Non-pigmented ciliary epithelial cell (primary cell): ENCODE measurements at places on chromosomes 16 and 17.

DNA sequence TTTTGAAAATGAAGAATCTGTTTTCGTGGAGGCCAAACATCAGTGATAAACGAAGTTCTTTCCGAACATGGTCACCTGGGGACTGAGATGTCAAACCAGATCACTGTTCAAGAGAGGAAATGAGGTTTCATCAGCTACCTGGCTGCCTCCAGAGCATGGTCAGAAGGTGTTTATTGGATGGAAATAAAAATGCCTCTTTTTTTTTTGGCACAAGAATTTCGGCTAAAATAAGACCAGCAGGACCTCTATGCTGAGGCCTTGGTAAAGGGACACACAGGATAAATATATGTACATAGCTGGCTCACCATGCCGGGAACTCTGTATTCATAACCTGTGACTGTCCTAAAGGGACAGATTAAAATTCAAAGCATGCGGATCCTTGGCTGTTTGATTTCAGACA lies 135.3 kb downstream of the UTP18 start:
- DNase-seq, result no peak

GRCh38 chr17:44892250-44892649 lies 7.0 kb downstream of the EFTUD2 start:
- DNase-seq, result no peak

GRCh38 chr17:32628271-32629044 lies 141.7 kb downstream of the CDK5R1 start:
- DNase-seq, result no peak

- DNase-seq, result no peak
These were observed 6.8 kb downstream of the FBXO47 start for GRCh38 chr17:38960402-38960801.

DNA sequence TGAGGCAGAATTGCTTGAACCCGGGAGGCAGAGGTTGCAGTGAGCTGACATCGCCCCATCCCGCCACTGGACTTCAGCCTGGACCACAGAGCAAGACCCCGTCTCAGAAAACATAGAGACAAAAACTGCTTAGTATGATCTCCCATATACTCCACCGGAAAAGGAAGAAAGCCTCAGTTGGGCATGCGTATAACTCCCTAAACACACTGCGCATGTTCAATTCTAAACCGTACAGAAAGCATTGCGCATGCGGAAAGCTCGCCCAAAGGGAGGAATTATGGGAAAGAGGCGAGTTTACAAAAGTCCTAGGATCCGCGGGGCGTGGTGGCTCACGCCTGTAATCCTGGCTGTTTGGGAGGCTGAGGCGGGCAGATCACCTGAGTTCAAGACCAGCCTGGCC lies 312.7 kb upstream of the ERCC4 start:
- DNase-seq, result no peak

DNA sequence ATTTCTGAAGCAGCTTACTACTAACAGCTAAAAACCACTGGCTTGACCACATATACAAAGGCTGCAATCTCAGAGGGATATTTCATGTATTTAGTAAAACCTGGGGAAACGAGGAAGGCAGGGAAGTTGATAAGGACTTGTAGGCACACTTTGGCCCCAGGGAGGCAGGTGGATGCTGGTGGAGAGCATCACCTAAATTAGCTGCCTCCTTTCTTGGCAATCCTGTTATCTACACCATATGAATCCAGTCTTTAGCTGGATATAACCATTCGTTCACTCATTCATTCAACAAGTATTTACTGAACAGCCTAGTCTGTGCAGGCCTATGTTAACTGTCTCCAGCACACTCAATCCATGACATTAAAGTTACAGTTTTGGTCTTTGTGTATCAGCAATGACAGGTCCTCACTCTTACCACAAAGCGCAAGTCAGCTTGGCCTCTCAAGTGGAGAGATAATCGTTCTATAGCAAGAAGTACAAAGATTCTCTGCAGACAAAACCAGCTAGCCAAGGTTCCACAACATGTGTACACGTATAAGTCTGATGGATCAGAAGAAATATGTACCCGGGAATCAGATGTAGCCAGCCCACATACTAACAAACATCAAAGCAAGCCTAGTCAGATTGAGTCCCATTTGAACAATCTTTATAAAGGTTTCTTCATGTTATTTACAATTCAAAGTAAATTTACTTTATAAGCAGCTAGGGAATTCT lies 10.8 kb downstream of the MRPS23 start:
- no peak for DNase-seq

DNA sequence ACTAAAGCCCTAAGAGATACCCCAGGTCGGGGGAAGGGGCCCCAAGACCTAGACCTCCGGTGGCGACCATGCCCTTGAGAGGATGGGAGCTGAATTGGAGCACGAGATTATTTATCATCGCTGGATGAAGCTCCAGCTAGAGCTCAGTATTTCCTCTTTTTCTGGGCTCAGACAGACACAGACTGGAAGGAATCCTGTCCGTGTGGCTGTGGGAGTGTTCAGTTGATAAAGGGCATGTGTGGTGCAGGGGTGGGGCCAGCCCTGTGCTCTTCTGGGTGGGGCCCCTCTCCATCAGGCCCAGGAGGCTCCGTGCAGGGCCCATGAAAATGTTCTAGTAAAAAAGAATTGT lies 6.3 kb upstream of the CBX4 start:
- DNase-seq, result no peak

GRCh38 chr17:32820440-32820839 lies 56.5 kb downstream of the MYO1D start:
- no peak for DNase-seq

GRCh38 chr17:77645072-77646045 lies 313.1 kb upstream of the TNRC6C start:
- no peak for DNase-seq

DNA sequence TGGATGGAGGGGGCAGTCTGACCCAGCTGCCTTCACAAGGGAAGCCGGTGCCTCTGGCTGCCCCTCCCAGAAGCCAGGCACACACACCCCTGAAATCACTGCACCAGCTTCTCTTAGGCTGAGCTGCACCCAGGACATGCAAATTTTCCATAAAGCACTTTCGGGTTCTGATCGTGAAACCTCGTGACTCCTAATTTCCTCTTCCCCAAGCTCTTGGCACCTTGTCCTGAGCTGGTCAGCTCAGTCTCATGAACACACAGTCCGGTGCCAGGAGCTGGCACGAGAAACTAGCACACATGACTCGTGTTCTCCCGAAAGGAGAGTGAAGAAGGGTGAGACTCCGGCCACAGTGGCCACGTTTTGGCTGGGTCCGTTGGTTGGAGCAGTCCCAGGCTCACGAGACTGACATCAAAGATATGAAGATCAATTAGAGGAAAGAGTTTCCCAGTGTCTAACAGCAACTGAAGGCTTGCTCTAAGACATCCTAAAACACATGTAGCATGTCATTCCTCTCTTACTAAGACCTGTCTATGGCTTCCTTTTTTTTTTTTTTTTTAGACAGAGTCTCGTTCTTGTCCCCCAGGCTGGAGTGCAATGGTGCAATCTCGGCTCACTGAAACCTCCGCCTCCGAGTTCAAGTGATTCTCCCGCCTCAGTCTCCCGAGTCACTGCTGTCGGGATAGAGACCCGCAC lies 9.2 kb upstream of the ABR start:
- DNase-seq, result no peak

- no peak for DNase-seq
These were observed 2.7 kb upstream of the CAPNS2 start for GRCh38 chr16:55563797-55564196.

- no peak for DNase-seq
These were observed 381 bp downstream of the CTNS start for GRCh38 chr17:3636908-3637373.

GRCh38 chr16:2238150-2238837 lies 2.0 kb downstream of the DNASE1L2 start:
- DNase-seq, result no peak

GRCh38 chr16:65845466-65846209 lies 520.9 kb upstream of the CDH5 start:
- no peak for DNase-seq

DNA sequence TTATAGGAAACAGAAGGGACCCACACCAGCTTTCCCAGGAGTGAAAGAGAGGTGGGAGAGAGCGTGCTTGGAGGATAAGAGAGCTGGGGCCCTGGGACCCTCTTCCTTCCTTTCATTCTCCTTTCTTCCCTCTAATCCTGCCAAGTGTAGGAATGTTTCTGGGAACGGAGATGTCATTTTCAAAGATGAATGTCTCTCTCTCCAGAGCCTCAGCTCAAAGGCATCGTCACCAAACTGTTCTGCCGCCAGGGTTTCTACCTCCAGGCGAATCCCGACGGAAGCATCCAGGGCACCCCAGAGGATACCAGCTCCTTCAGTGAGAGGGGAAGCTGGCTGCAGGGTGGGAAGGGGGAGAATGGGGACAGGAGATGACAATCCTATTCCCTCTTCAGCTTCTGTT lies 2.0 kb downstream of the FGF11 start:
- no peak for DNase-seq

DNA sequence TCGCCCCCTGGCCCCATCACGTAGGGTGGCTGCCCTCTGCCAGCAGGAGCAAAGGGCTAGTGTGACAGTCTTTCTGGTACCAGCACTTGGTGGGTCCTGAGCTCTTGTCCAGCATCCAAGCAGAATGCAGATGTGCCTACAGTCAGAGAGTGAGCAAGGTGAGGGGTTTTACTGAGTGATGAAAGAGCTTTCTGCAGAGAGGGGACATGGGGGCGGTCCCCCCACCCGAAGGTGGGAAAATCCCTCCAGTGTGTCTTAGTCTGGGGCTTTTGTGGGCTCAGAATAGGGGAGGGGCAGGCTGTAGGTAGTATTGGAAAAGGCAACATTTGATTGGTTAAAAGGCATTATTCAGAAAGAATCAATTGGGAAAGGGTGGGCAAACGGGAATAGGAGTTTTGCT lies 152.3 kb downstream of the RPTOR start:
- DNase-seq, result no peak

DNA sequence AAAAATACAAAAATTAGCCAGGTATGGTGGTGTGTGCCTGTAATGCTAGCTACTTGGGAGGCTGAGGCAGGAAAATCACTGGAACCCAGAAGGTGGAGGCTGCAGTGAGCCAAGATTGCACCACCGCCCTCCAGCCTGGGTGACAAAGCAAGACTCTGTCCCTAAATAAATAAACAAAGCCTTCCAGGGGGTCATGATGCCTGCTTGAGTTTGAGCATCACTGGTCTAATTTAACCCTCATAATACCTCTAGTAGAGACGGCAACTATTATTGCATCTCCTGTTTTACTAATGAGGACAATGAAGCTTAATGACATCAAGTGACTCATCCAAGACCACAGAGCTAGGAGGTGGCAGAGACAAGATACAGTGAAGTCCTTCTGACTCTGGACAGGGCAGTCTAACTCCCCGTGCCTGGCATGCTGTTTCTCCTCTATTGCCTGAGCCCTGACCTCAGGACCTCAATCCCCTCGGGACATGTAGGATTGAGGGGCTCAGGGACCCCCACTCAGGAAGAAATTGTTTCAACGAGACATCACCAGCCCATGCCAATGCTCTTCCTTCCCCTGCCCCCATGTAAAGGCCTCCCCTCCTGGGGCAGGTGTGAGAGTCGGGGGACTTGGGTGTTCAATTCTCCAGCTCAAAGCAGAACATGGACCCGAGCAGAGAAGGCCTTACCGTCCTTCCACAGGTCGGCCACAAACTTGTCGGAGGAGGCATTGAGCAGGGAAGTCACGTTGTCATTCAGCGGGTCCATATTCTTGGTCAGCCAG lies 102.9 kb downstream of the NDE1 start:
- DNase-seq, result no peak

GRCh38 chr17:59330053-59330942 lies 1.2 kb upstream of the YPEL2 start:
- DNase-seq, result no peak

DNA sequence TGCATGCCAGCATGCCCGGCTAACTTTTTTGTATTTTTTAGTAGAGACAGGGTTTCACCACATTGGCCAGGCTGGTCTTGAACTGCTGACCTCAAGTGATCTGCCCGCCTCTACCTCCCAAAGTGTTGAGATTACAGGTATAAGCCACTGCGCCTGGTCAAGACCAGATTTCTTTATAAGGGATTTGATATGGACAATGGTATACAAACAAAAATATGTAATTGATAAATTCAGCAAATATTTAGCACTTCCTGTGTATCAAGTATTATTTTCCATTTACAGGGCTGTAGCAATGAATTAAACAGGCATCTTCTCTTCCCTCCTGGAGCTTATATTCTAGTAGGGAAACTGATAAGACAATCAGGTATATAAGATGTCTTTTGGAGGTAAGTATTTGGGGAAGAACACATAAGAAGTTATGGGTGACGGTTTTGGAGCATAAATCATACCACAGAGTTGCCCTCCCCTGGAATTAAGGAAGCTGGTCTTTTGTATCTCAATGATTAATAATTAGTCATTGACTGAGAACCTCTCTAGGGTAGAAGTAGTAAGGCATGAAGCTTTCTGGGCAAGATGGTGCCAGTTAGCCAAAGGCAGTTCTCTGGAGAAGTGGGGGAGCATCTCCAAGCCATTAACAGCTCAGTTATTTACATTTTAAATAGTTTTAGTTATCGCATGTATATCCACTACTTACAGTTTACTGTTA lies 35.8 kb downstream of the TANC2 start:
- DNase-seq, result no peak

DNA sequence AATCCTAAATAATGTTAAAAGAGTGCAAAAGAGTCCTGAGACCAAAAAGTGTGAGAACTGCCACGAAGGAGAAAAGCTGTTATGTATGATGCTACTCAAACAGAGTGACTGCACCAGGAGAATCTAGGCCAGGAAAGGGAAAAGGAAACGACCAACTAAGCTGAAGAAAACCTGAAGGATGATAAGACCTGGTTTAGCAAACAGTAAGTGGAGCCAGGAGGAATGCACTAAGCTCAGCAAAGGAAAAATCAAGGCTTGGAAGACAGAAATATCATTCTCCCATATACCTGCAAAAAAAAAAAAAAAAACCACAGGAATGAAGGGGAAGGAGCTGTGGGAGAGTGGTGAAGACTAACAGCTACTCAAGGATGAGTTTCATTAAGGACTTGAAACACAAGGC lies 21.1 kb downstream of the CMC2 start:
- no peak for DNase-seq

GRCh38 chr16:10652730-10653590 lies 41.8 kb downstream of the TEKT5 start:
- no peak for DNase-seq

DNA sequence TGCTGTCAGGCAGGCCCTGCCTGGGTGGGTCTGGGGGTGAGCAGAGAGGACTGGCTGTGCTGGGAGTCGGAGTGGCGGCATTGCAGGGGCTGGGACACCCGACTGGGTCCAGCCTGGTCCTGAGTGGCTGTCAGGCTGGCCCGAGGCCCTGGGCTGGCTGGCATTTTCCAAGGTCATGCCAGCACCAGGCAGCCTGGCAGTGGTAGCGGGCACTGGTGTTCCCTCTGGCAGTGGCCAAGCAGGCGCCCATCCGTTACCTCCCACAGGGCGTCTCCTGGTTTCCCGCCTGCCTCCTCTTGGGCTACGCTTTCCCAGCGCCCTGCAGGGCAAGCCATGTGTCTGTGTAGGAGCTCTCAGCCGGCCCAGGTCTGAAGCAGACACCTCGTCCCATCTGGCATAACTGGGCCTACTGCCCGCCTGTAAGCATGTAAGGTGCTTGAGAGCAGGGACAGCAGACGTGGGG lies 5.7 kb upstream of the PKMYT1 start:
- no peak for DNase-seq

- DNase-seq, result no peak
These were observed 656.5 kb upstream of the SALL1 start for GRCh38 chr16:51807551-51807950.
